ENCODE measurements at places on chromosomes 16 and 17.

DNA sequence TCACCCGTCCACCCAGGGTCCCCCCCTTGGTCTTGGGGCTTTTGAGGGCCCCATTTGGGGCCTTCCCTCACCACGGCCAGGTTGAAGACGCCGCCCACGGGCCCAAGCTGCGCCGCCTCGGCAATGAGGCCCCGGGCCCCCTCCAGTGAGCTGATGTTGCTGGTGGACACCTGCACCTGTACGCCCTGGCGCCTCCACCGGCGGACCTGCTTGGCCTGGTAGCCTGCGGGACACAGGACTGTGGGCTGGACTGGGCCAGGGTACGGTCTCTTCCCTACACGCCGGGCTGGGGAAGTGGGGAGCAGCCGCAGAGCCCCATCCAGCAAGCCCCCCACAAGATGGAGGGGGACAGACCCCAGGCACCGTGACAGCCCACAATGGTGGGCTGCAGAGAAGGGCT lies 15.6 kb downstream of the FASN start:
- no peak for DNase-seq

DNA sequence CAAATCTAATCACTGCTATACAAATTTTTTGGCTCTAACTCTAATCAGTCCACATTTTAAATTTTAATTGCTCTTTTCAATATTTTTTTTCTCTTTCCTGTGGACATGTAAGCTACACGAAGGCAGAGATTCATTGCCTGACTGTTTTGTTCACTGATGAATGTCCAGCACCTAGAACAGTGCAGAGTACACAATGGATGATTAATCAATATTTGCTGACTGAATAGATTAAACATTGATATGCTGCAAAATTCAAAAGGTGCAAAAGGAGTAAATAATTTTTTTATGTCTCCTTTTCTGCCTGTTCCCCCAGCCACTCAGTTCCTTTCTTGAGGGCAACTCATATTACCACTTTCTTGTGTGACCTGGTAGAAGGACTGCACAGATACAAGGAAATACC lies 32.8 kb downstream of the SCNN1B start:
- DNase-seq, result no peak

DNA sequence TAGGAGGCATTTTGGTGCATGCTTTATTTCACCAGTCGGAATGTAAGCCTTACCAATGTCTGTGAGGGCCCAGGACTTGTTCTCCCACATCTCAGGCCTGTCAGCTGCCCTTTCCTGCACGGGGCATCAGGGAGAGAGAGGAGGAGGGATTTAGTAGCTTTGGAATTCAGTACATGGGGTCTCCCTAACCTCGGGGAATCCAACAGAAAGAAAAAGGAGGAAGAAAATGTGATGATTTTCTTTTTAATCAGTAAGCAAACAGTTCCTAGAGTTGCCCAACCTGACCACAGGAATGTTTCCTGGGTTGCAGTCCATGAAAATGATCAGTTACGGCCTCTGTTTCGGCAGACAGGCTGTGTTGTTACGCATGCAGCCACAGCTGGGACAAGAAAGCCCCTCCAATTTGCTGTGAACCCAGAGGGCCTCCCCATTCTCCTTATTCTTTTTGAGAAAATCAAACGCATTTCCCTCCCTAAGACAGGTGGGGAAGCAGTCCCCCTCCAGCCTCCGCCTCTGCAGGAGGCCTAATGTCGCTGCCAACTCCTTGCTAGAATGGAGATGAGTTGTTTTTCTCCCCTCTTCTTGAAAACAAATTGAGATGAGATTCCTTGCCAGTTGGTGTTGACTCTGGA lies 53.1 kb upstream of the TANGO6 start:
- peak; percentile 72 for DNase-seq

DNA sequence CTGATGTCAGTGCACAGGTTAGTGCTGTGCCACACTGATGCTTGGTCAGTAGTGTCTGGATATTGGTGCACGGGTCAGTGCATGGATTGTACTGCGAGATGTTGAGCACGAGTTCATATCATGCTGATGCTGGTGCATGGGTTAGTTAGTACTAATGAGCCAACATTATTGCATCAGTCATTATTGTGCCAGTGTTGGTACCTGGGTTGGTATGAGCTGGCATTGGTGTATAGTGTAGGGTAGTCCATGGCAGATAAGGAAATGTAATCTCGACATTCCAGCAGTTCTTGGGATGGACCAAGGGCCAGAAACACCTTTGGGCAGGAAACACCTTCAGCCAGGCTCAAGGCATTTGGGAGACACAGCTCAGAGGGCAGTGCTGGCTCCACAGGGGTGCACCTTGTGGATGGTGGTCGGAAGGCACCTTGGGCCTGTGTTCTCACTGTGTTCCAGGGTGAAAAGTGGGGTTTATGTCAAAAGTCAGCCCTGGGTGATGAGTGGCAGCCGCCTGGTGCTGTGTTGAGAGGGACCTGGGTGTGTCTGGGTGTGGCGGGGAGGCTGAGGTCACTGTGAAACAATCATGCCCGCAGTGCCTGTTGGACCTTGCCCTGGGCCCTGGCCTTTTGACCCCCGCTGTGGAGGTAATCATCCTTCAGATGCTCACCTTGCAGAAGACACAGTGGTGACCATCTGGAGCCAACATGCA lies 100.7 kb upstream of the ZNF469 start:
- no peak for DNase-seq

DNA sequence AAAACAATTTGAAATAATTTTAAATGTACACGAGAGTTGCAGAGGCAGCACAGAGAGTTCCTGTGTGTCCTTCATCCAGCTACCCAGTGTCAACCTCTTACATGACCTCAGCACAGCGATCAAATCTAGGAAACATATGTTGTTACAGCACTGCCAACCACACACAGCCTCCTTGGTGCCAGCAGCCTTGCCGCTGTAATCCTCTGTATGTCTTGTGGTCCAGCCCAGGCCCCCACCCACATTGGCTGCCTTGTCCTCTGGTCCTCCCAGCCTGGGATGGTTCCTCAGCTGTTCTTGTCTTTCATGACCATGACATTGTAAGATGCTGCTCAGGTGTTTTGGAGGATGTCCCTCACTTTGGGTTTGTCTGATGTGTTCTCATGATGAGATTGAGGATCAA lies 178.0 kb downstream of the RPTOR start:
- DNase-seq, result no peak

DNA sequence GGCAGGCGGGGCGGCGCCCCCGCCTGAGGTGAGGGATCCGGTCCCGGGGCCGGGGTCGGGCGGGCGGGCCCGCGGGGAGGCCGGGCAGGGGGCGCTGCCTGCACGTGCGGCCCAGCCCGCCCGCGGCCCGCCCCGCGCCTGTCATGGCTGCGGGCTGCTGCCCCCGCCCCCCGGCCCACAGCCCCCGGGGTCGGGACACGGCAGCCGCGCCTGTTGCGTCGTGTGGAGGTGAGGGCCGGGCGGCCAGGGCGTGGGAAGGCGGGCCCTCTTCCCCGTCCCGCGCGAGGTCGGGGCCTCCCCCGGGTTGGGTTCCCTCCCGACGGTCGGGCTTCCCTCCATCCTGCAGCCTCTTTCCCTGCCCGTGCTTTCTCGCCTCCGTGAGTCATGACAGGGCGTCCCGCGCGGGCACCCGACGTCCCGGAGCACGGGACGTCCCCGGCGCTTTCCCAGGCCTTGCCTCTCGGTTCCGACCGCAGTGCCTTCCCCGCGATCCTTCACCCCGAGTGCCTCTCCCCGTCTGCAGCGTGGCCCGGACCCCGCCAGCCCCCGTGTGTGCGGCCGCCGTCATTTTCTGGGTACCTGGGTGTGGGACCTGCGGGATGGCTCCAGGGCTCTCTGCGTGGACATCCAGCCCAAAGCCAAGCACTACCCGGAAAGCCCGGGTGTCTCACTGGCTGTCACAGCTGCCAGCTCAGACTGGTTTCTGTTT lies 76.7 kb downstream of the CHD9 start:
- peak; percentile 26 for DNase-seq

- no peak for DNase-seq
Measured at GRCh38 chr17:82012640-82013295, 9.9 kb downstream of the CENPX start.

- no peak for DNase-seq
Measured at GRCh38 chr16:89431630-89432029, 58.7 kb downstream of the ANKRD11 start.

DNA sequence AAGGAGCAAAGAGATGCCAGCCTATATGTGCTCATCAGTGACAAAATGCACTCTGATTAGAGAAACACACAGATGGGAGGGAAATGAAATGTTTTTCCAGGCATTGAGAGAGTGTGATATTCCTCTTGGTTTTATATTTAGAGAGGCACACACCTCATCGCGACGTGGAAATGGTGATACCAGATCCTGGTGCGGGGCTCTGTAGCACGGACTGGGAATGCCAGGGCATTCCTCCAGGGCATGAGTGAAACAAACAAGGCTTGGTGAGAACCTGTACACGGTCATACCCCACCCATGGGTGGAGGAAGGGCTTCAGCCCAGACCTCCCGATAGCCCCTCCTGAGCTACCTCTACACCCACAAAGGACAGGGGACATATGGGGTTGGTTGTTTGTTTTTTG lies 280.2 kb downstream of the C16orf95 start:
- no peak for DNase-seq

DNA sequence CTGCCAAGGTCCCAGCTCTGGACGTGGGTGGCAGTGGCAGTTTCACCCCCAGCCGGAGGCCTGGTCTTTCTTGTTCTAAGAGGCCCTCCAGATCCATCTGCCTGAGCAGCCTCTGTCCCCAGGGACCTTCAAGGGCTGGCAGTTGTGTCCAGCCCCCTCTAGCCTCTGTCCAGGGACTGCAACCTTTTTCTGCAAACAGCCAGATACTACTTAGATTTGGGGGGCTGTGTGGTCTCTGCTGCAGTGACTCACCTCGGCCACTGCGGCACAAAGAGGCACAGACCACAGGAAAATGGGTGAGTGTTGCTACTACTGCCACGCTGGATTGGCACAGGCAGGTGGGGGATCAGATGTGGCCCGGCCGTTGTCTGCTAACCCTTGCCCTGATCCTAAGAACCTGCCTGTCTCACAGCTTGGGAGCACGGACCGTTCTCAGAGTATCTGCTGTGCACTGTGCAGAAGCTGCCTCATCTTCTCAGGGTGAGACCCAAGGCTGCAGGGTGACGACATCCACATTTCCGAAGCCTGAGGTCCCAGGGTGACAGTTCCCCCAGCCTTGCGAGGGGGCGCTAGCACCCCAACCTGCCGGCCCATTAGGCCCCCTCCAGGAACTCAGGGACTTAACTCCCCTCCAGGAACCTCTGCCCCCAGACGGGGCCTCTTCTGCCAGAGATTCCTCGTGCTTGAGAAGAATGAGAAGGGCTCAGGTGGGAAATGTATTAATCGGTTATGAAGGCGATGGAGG lies 27.6 kb downstream of the MXRA7 start:
- no peak for DNase-seq

- no peak for DNase-seq
Measured at GRCh38 chr17:8312726-8313600, 2.9 kb downstream of the ARHGEF15 start.

DNA sequence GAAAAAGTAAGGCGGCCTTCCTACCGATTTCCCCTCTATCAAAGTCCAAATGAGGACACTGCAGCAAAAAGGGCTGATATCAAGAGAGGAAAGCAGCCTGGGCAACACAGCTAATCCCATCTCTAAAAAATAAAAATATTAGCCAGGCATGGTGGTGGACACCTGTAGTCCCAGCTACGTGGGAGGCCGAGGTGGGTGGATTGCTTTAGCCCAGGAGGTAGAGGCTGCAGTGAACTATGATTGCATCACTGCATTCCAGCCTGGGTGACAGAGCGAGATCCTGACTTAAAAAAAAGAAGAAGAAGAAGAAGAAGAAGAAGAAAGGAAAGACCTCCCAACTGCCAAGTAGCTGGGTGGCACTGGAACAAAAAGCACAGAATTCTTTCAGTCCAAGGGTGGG lies 14.4 kb downstream of the CACNB1 start:
- no peak for DNase-seq

DNA sequence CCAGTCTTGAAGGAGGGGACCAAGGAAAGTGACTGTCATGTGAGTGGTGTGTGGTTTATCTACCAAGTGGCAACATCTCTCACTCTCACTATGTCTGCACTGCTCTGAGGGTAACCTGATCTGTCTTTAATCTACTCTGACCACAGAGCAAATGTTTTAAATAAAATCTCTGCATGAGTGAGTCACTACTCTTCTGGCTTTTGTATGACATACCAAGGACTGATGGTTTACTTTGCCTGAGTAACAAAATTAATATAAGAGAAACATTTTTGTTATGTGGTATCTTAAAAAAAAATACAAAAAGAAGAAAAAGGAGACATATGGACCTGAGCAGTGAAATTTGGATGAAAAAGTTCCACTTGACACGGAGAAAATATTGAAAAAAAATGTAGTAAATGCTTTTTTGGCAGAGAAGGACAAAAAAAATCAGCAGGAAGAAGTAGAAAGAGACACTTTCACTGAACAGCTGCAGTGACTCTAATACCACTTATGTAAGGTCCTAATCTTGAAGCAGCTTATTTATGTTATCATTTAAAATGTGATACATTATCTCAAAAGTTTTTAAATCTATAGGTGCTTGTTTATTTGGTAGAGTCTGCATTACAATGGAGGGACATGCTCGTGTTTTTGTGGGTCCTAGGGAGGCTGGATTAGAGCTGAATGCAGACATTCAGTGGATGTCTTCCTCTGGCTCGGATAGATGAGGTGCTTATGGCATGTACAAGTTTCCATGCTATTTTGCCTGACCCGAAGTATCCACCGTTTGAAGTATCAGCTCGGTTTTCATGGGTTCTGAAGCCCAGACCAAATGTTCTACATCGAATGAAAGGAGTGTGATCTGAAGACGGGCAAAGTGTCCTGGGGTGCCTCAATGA lies 240.7 kb downstream of the MAP2K6 start:
- DNase-seq, result no peak

GRCh38 chr16:88282564-88283395 lies 100.0 kb upstream of the ZNF469 start:
- no peak for DNase-seq
